ENCODE measurements at places on chromosomes 11 and 22.

DNA sequence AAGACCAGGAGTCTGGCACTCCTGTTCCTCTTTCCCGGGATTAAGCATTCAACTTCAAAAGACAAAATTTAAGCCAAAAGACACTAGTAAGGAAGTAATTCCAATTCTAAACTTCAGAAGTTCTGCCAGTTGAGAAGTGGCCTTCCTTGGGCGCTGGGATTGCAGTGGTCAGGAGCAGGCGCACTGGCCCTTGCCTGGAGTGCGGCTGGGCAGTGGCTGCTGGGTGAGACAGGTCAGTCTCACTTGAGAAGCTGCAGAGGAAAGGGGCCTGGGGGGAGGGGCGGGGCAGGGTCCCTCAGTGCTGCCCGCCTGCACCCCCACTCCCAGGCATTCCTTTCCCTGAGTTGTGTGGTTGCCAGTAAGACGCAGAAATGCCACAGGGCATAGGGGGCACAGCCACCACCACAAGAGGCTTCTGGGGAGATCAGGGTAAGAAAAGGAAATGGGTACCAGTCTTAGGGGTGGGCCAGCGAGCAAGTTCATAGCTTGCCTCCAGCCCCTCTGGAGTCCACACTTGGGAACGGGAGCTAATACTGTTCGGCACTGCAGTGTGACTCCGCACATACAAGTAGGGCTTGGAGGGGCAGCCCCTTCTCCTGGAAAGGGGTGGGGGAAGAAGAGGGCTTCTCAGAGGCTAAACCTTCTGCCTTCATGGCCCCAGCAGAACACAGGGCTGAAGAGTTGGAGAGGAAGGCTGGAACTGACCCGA is 5.5 kb downstream of the MRPL49 start:
- DNase-seq = no peak

GRCh38 chr11:617912-618682 is 2.3 kb upstream of the IRF7 start:
- DNase-seq = no peak

DNA sequence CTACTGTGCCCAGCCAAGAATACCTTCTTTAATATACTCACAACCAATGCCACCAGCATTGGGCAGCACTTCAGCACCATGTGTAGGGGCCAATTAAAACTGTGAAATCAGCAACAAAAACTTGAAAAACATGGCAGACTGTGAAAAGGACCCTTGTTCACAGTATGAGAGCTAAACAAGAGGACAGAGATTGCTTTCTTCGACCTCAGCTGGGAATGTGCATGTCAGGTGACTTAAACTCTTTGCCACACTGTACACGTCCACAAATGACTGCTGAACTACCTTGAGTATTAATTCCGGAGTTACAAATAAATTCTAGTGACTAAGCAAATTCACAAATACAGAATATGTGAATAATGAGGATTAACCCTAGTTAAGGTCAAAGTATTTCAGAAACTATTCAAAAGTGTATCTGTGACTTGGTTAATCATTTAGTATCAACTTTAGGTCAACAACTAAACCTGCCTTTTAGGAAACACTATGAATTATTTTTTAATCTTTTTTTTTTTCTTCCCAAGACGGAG is 33.0 kb downstream of the DDX6 start:
- DNase-seq = peak; percentile 29

DNA sequence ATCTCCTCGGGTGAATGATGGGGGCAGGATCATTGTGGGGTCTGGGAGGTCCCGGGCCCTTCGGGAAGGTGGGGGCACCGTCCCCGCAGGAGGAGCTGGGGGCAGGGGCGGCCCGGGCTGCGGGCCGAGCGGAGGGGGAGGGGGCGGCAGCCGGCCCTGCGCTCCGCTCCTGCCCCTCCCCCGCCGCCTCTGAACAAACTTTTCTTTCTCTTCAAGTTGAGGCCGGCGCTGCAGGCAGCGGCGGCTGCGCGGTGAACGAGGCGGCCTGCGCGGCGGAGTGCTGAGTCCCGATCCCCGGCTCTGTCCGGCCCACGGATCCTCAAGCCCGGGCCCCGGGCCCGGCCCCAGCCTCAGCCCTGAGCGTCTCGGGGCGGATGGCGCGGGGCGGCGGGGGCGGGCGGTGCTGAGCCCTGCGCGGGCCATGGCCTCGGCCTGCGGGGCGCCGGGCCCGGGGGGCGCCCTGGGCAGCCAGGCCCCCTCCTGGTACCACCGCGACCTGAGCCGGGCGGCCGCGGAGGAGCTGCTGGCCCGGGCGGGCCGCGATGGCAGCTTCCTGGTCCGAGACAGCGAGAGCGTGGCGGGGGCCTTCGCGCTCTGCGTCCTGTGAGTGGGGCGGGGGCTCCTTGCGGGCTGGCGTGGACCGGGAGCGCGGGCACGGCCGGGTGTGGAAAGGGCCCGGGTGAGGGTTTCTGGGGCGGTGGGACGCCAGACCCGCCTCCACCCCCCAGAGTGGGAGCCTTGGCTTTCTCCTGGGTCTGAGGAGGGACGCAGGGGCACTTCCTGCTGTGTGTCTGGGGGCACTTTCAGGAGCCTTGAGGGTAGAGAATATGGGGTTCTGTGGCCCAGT is at the start of gene INPPL1:
Gene INPPL1, plus strand, starts transcription at position 204 of the 847 bp plus-strand sequence. Its CDS starts 218 bp downstream, at position 422.
- DNase-seq = no peak

- DNase-seq = no peak
Observed at GRCh38 chr11:125370561-125371389, 125.3 kb downstream of the FEZ1 start.

DNA sequence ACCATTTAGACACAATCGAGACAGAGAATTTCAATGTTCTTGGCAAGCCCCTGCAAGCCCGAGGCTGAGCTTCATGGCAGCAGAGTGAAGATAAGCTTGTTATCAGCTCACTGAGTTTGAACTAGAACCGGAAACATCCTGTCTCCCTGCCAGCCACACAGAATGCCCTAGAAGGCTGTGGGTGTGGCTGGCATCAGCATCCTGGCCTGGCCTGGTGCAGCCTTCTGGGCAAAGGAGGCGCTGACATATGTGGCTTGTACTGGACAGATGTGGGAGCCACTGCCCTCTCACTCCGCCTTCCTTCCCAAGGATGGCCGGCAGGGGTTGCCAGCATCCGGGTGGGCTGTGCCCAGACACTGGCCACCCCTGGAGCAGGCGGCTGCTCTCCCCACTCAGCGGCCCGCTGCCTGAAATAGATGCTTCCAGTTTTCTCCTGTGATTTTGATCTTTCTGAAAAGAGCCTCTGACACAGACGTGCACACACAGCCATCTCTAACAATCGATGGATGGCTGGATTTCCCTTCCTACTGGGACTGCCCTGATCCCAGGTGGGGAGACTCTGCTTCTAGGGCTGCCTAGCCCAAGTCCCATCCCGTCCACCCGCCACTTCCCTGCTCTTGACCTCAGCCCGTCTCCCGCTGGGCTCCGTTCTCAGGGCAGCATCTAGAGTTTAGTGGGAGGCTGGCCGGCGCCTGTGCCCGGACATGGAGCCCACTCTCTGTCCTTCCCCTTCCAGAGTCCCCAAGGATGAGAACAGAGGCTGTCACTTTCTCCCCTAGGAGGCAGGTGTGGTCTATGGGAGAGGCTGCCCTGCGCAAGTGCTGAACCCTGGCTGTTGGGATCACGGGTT is 149.7 kb downstream of the CTTN start:
- DNase-seq = no peak

DNA sequence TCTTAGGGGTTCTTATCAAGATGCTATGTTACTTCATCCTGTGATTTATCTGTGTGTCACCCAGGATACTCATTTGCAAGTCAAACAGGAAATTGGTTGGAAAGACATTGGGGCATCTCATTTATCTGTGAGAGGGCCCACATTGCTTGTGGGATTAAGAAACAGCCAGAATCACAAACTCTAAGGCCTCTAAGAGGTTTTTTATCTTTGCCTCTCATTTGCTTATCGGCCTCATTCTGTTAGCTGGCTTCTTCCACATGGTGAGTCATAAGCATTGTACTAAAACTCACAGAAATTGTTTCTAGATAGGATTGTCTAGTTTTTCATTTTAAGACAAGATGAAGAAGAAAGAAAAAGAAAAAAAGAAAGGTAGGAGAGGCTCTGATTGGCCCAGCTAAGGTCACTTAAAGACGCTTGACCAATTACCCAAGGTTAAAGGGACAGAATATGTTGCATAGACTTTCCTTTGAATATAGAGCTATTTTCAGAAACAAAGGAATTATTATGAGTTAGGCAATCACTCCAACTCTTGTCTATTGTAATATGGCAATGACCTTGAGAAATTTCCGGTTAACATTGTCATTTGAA is 121.9 kb downstream of the ARHGAP42 start:
- peak; percentile 73 for DNase-seq

GRCh38 chr11:82559609-82560008 is 174.1 kb downstream of the FAM181B start:
- no peak for DNase-seq

- peak; percentile 35 for DNase-seq
Observed at GRCh38 chr11:9530020-9530621, 43.3 kb upstream of the WEE1 start.

DNA sequence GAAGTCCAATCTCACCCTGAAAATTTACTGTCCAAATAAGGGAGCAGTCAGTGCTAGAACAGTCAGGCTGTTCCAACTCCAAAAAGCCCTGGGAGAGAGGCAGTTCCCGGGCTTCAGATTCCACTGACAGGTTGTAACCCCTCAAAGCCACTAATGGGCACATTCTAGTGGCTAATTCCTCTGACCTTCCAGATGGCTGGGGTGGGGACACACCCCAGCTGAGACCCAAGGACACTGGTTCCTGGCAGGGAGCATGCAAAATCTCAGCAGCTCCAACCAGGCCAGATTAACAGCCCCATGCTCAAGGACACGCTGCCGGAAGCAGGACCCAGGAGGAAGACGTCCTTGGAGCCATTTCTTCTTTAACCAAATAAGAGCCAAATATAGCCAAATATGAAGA is 92.7 kb downstream of the RPL27A start:
- no peak for DNase-seq

DNA sequence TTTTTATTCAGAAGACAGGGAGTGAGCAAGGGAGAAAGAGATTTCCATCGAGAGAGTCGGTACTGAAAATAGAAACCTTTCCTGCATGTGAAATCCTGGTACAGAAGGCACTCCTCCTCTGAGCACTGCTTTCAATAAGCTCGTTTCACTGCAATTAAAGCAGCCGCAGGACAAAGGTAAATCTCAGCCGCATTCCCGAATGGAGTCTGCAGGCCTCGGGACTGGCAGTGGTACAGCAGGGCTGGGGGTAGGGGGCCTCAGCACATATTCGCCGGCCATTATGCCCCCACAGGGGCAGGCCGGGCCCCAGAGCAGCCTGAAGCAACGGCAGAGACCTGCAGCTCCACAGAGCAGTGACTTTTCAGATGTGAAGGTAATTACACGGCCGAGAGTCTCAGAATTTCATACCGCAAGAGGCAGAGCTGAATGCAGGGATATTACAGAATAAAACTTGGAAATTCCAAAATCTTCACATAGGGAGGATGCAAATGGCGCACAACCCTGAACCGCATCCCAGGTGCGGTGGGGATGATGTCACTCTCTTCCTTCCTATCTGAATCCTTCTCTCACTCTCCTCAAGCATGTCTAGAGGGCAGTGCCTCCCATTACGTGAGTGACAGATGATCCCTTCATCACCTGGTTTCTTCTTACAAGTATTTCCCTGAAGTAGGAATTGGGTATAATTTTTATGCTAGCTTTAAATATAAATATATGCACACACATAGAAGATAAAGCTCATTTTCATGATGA is 622.1 kb downstream of the OPCML start:
- DNase-seq = no peak

DNA sequence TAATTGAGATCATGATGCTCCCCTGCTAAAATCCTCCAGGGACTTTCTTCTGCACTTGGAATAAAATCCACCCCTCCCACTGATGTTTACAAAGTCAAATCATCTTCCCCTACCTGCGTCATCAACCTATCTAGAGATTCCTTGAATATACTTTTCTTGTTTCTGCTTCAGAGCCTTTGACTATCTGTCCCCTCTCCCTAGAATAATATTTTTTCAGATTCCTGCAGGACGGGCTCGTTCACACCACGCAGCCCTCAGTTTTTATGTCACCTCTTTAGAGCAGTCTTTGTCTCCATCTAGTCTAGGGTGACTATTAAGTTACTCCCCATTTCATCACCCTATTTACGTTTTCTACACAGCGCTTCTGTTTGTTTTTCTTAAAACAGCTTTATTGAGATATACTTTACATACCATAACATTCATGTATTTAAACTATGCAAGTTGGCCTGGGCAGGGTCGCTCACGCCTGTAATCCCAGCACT is 94.8 kb upstream of the SESN3 start:
- DNase-seq = no peak

- no peak for DNase-seq
Observed at GRCh38 chr22:27642104-27642800, 159.3 kb downstream of the MN1 start.

- DNase-seq = peak; percentile 64
Observed at GRCh38 chr11:102318469-102318868, 1.2 kb downstream of the BIRC3 start.

DNA sequence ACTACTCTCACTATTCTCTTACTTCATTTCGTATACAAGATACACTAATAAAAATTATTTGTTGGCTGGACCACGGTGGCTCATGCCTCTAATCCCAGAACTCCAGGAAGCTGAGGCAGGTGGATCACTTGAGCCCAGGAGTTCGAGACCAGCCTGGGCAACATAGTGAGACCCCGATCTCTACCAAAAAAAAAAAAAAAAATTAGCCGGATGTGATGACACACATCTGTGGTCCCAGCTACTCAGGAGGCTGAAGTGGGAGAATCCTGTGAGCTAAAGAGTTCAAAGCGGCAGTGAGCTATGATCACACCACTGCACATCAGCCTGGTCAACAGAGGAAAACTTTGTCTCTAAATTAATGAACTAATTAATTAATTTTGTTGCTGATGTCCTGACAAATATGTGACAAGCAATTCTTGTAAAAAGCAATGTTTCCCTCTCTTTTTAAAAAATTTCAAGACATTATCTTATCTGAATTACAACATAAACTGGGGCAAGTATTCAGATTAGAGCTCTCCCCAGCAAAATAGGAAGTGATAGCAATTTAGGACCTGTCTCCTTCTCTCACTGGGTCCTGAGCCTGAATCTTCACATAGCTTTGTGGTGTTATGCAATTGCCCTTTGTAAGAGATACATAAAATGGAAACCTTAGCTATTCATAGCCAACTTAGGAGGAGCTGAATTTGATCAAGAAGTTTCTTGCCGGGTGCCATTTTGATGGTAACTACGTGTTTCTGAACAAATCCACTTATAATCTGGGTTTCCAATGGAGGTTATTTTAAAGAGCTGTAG is 17.6 kb upstream of the TMA7B start:
- DNase-seq = no peak

DNA sequence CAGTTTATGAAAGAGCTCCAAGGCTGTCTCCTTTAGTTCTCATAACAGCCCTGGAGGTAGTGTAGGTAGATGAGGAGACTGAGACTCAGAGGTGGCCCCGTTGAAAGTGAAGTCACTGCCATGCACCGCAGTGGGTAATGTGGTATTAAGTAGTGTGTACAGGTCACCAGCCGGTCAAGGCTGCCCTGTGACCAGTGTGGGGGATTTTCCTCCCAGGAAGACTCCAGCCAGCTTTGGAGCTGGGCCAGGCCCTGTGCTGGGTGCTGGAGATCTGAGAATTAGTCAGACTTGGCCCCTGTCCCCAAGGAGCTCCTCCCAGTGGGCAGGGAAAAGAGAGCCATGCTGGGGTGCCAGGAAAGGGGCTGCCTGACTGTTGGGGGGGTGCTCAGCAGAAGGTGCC is 5.3 kb downstream of the OMP start:
- DNase-seq = peak; percentile 96

GRCh38 chr11:69372589-69373250 is 78.8 kb downstream of the MYEOV start:
- DNase-seq = no peak

GRCh38 chr11:36034551-36035331 is 90.9 kb downstream of the LDLRAD3 start:
- DNase-seq = peak; percentile 78

GRCh38 chr22:37059876-37060449 is 8.4 kb downstream of the KCTD17 start:
- no peak for DNase-seq

GRCh38 chr11:107457205-107457557 is 444 bp downstream of the CWF19L2 start:
- DNase-seq = peak; percentile 21
